ENCODE measurements at places on chromosomes 11 and 22. TPM values are rescaled to one million over a fixed set of nuclear protein-coding genes. Genes with fewer than 3 reads are reported as not detected.

The NAALAD2 gene
- 0.92 TPM for total RNA-seq

The OR5A1 gene
- not detected for total RNA-seq

The OR8A1 gene
- not detected for total RNA-seq

The PRODH gene
- total RNA-seq, result 1.0 TPM

The FAT3 gene
- 3.3 TPM for total RNA-seq

The FGF19 gene
- not detected for total RNA-seq

The MUC5AC gene
- total RNA-seq, result not detected

The NPTXR gene
- 3.7 TPM for total RNA-seq

The SLC22A6 gene
- total RNA-seq, result not detected

The CFAP300 gene
- total RNA-seq, result 0.23 TPM

The CRYBA4 gene
- total RNA-seq, result not detected

The EMID1 gene
- total RNA-seq, result 12.0 TPM

The HORMAD2 gene
- not detected for total RNA-seq

All from glomerular endothelial cell (primary cell).